Hematopoietic multipotent progenitor cell treated with erythropoietin and hydrocortisone succinate and interleukin-3 and kit ligand, for 4 days (in vitro differentiated cells): ENCODE measurements at places on chromosomes 4 and X.

- no peak for DNase-seq
Observed at GRCh38 chr4:137470806-137471205, 61.5 kb downstream of the PCDH18 start.

GRCh38 chrX:100424012-100424411 lies 13.9 kb upstream of the PCDH19 start:
- no peak for DNase-seq

- no peak for DNase-seq
Observed at GRCh38 chr4:52841682-52842456, 20.2 kb upstream of the RASL11B start.

DNA sequence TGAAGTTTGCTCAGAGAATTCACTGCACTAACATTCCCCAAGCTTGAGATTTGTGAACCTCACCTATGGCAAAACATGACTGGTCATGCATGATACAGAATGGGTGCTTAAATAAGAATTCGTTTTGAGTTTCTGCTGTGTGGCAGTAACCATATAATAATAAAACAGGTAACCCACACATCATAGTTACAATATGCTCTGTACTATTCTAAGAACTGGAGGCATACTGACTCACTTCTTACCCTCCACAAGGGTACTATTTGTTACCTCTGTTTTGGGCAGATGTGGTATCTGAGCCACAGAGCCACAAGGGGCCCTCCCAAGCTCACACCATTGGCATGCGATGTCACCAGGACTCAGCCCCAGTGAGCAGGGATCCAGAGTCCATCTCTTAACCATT lies 17.6 kb downstream of the SLC2A9 start:
- peak; percentile 70 for DNase-seq

GRCh38 chr4:147012059-147012707 lies 66.5 kb upstream of the TTC29 start:
- DNase-seq = no peak

DNA sequence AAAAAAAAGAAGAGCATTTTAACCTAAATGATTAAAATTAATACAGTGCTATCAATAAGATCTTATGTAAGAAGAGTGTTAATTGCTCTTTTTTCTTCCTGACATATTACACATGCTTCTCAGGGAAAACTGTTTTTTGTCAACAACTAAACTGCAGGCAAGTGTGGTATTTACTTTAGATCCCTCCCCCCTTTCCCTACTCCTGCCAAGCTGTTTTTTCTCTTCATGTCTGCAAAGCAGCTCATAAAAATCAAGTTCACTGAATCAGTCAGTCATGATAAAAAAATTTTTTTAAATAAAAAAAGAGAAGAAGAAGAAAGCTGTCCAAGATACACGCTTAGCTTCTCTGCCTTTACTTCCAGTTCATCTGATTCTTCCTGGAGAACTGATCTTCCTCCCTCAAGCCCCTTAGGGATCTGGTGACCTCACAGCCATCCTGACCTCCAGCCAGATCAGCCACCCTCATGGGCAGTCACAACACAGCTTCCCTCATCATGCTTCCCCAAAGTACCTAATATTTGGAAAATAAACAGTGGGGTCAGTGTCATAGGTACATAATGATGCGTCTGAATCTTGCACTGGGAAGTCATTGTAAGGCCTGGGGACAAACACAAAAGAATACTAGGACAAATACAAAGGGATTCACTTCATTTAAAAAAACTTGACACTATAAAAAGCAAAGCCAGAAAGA lies 87.0 kb downstream of the ZNF827 start:
- DNase-seq = no peak

DNA sequence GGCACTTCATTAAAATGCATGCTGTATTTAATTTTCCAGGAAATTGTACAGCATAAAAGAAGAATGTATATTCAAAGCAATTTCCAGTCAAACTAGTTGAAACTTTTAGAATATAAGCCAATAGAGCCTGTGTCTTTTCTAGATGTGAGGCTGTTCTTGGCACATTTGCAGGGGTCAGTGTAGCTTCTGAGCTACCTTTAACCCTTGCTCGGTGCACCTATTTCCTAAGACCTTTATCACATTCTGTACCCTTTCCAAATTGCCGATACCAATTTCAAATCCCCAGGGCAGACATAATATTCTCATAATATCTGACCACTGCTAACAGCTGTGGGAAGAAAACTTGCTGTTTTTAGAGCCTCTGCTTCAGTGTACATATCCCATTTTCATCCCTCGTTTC lies 43.2 kb downstream of the DCAF8L2 start:
- no peak for DNase-seq

DNA sequence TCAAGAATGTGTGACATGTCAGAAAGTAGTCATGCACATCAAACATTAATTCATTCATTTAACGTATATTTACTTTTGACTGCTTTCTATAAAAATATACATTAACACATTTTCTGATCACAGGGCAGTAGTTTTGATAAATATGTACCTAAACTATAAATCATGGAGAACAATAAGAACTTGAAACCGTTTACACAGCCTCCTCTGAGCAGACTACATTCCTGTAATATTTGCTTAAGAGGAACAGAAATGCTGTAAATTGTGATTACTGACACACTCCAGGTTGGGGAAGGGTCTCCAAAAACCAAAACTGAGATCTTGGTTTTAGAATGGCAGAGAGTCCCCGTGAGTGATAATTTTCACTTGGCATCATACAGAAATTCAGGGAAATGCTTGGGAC lies 120.7 kb upstream of the PPARGC1A start:
- DNase-seq = no peak
